CD4-positive, alpha-beta T cell treated with Interleukin-21 for 1 hour (primary cell): ENCODE measurements at places on chromosomes 7 and 10.

DNA sequence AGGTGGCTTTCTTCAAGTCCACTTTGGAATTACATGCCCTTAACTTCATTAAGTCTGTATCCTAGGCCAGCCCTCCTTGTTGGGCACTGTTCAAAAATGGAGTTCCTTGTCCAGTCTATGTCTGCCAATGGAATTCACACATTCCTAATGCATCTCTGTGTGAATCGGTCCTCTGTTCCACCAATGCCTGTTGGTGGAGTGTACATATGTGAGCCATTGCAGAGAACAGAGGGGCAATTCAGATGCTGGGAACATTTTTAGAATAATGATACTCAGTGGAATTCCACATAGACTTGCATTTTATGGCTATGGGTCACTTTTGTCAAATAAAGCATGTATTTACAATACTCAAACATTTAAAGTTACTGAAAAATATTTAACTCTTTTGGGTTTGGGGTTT lies 108.3 kb downstream of the COL28A1 start:
- DNase-seq = no peak

DNA sequence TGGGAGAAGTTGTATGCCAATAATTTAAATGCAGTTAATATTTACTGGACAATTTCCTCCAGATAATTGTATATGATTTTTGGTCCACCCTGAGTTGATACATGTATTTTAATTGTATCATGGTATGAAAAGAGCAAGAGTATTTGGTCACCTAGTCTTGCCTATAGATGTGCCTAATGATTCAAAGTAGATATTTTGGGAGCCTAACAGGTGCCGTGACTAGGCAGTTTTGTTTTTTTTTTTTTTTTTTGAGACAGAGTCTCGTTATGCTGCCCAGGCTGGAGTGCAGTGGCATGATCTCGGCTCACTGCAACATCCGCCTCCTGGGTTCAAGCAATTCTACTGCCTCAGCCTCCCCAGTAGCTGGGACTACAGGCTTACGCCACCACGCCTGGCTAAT lies 59.3 kb upstream of the ATRNL1 start:
- no peak for DNase-seq

DNA sequence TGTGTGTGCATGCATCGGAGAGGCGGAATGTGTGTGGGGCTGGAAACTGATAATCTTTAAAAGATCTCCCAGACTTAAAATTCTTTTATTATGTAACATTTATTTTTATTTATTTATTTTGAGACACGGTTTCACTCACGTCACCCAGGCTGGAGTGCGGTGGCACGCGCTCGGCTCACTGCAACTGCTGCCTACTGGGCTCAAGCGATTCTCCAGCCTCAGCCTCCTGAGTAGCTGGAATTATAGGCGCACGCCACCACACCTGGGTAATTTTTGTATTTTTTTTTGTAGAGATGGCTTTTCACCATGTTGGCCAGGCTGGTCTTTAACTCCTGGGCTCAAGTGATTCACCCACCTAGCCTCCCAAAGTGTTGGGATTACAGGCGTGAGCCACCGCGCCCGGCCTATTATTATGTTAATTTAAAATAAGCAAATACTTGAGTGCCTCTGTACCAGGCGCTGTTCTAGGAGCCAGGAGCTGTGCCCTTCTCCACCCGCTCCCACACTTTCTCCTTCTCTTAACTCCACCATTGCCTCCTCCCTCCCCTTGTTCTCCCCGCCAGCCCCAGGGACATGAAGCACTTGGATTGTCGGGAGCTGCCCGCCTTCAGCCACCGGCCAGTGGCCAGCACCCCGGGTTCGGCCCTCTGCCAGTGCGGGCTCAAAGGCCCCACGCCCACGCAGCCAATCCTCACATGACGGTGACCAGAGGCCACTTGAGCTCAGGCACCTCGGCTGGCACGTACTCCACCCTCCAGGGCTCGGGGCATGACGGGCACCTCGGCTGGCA lies 163.6 kb downstream of the DNAJB6 start:
- DNase-seq = no peak

DNA sequence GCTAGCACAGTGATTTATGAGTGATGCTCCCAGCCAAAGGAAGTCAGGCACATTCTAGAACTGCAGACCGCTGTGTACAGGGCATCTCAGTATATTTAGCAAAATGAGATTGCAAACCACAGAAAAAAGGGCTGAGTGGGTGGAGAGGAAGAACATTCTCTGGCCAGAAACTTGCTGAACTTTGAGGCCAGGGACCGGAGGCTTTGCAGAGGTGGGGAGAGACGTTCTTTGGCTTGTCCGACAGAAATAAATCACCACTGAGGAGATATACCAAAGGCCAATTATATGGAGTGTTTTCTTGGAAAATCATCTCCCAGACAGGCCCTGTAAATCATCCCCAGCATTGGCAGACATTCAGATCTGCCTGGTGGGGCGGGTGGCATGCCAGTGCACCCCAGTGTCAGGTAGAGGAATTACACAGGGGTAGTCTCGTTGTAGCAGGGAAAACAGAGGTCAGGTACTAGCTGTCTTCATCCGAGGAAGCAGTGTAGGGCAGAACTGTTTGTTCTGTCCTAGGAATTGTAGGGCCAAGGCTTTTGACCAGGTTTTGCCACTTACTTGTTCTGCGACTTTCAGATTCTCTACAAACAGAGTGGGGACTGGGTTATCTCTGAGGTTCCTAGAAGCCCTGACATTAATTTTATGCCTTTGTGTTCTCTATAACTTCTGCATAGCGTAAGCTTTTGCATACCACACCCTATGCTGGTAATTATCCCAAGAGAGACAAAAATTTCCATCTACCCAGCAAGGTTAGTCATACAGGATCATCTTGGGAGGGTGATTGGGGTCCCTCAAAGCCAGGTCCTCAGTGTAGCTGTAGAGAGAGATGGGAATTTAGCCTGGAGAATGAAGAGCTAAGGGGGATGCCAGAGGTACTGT lies 655.6 kb downstream of the LRMDA start:
- DNase-seq = no peak

- DNase-seq = no peak
These were observed 20.4 kb downstream of the ITGB8 start for GRCh38 chr7:20350996-20351692.

DNA sequence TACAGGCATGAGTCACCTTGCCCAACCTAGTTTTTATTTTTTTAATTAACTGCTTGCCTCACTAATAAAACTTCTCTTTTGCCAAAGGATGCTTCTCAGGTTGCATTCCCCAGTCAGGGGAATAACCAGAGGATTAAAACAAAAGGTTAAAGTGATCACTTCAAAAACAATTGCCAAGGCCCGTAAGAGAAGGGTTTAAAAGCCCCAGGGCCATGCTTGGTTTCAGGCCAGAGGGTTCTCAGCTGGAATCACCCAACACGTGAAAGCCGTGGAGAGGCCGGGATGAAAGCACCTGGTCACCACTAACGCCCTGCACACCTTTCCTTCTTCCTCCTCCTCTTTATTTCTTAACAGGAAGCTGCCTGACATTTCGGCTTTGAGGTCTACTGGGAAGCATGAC lies 587.5 kb downstream of the PTPRN2 start:
- no peak for DNase-seq

DNA sequence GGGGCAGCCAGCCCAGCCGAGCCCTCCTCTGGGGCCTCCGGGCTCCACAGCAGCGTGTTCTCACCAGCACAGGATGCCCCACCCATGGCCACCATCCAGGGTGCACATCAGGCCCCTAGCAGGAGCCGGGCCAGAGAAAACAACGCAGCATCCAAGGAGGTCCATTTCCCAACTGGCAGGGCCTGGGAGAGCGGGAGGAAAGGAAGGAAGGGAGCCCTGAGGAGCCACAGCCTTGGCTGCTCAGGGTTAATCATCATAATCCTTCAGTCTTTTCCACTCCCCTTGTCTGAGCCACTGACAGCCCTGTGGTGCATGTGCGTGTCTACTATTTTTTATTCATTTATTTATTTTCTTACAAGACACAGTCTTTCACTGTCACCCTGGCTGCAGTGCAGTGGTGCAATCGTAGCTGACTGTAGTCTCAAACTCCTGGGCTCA lies 3.6 kb downstream of the PLAC9 start:
- DNase-seq = no peak

GRCh38 chr7:39458061-39458745 lies 108.0 kb upstream of the YAE1 start:
- no peak for DNase-seq

GRCh38 chr7:133071506-133071905 lies 10.4 kb downstream of the CHCHD3 start:
- DNase-seq = no peak

DNA sequence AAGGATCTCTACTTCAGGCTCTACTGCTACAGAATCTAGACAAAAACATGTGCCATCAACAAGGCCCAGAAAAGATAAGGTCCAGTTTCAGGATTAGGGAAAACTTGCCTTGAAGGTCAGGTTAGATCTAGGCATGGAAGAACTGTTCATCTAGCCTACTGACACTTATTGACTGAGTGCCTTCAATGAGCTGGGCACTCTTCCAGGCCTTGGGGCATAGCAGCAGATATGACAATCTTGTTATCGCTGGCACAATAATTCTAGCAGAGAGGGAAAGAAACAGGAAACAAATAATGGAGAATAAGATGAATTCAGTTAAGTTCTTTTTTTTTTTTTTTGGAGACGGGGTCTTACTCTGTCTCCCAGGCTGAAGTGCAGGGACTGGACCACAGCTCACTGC lies 71.6 kb downstream of the ADCYAP1R1 start:
- no peak for DNase-seq

GRCh38 chr10:102601639-102602038 lies 42.6 kb upstream of the TRIM8 start:
- no peak for DNase-seq

GRCh38 chr10:132961787-132962622 lies 19.6 kb upstream of the CFAP46 start:
- DNase-seq = peak; percentile 74
